ENCODE measurements at places on chromosomes 7 and 10.

GRCh38 chr7:108165723-108166122 lies 35.6 kb upstream of the LAMB4 start:
- no peak for DNase-seq

DNA sequence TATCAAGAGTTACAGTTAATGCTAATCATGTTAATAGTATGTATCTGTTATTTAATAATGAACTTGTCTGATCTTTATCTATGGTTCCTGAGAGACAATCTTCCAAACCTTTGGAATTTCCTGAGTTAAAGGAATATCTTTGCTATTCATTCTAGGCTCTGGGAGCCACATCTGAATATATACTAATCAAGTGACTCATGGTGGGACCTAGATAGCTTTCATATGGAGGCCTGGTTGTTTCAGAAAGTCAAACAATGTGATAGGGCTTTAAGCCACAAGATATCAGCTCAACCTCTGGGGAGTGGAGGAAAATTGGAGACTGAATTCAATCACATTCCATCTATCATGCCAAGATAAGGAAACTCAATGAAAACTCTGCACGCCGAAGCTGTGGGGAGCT lies 746.4 kb downstream of the TNS3 start:
- no peak for DNase-seq

DNA sequence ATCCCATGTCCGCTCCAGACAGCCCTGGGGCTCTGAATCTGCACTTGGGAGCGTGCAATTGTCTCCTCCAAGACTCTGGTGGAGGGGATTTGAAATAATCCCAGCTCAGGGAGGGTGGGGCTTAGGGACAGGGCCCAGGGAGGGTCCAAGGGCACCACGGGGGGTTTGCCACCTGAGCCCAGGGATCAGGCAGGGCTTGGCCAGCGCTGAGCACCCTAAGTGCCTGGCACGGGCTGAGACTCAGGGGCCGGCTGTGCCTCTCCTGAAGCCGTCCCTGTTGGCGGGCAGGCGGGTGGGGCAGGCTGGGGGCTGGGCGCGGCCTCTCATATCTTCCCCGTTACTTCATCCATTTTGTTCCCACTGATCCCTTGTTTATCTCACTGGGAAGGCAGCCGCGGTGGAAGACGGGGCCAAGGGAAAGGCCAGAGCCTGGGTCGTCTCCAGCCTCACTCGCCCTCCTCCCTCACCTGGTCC lies 41.8 kb upstream of the ELN start:
- DNase-seq: no peak

DNA sequence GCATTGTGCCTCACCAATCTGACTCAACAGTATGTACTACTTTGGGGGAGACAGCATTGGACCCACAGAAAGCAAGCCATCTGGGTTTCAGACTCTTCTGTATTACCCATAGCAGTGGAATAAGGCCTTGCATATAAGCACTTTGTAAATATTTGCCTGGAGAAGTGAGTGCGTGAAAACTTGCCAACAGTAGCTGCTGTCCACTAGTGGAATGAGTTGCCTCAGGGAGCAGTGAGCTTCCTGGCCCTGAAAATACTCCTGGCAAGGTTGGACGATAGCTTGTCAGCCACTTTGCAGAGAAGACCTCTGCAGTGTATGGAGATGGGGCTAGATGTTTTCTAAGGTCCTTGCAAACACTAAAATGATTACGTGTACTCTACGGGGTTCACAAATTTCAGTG lies 21.6 kb downstream of the GARS1 start:
- DNase-seq: no peak

DNA sequence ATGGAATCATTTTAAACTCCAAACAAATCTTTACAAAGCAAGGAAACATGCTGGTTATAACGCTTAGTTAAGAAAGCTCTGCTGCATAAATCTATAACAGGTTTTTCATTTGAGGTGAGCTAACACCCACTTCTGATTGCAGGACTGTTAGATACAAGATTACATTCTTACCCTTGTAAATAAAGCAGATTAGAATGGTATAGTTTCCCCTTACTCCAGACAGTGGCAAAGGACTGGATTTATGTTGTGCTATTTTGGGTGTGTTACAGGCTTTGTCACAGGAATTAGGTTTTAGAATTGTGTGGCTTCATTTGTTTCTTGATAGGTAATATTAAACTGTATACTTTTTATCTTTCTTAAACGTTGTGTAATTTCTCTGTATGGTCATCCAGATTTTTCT lies 487.6 kb downstream of the ZWINT start:
- no peak for DNase-seq

GRCh38 chr10:11104772-11105675 lies 87.4 kb downstream of the CELF2 start:
- no peak for DNase-seq

DNA sequence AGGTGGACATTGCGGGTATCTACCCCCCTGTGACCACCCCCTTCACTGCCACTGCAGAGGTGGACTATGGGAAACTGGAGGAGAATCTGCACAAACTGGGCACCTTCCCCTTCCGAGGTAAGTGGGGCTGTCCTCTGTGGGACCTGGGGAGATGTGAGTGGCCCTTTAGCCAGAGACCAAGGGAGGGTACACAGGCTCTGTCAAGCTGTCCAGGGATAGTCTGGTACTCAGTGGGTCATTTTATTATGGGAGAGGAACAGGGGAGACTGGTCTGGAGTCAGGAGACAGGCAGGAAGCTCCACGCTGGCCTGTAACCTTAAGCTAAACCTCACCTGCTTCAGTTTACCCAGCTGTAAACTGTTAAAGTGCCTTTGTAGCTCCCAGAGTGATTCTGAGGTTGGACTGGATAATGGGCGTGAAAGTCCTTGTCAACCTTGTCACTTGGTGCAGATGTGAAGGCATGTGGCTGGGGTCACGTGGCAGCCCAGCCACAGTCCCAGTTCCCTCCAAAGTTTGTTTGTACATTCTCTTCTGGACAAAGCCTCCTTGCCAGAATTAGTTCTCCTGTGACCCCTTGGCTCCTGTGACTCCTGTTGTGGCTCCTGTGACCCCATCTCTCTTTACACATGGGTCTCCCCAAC lies 729 bp downstream of the HOGA1 start:
- DNase-seq: no peak

- no peak for DNase-seq
Observed at GRCh38 chr10:79400146-79401004, 45.0 kb downstream of the ZCCHC24 start.

DNA sequence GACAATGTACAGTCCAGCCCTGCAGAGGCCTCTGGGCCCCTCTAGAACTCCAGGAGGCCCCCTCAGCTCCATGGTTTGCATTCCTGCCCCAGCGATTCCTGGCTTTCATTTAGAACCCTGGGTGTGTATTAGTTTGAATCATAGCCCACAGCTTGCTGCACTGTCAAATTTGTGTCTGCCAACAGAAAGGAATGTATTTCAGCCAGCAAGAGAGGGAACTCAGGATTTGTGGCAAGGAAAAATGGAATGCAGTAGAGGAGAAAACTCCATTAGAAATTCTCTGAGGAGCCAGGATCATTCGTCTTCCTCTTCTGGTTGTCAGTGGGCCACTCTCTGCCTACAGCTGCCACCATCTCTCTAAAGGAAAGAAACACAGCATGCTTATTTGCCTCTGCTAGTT lies 27.9 kb upstream of the WDR11 start:
- no peak for DNase-seq

DNA sequence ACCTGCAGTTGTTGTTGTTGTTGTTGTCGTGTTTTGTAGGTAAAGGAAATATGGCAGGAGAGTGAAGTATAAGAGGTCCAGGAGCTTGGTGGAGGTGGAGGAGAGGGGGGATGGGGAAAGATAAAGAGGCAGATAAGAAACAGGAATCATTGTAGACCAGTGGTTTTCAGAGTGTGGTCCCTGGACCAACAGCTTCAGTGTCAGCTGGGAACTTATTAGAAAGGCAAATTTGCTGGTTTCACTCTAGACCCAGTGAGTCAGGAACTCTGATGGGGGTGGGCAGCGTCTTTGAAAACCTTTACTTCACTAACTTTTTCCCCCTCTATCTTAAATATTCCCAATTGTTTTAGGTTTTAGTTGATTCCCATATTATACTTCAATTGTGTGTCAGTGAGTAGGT lies 241.5 kb downstream of the AUTS2 start:
- no peak for DNase-seq

GRCh38 chr7:138015096-138015495 lies 13.2 kb upstream of the CREB3L2 start:
- no peak for DNase-seq

GRCh38 chr10:6530211-6530840 lies 49.8 kb downstream of the PRKCQ start:
- peak; percentile 65 for DNase-seq

DNA sequence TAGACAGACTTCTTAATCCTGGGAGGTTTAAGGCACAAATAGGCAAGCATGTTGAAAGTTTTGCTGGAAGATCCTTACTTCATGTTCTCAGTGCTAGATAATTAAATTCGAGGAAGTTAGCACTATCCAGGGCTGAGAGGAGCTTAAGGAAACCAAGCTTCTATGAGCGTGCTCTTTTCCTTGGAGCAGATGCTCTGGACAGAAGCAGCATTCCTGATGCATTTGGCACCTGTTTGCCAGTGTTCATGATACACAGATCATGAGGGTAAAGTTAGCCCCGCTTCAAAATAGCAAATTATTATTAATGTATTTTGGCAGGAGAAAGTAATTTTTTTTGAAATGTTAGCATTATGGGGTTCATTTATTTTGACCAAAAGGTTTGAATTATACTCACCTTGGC lies 9.4 kb downstream of the HDAC9 start:
- no peak for DNase-seq

DNA sequence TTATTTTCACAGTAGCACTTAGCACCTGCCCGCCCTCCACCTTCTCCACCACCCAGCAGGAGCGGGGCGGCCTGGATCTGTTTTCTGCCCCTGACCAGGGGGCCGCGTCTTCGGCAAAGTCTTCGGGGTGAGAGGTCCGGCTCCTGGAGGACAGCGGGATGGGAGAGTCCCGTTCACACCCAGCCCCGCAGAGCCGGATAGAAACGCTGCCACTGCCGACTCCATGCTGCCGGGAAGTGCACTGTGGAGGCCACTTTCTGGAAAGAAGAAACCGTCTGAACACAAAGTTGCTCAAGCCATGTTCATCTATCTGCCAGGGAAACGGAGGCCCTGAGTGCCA lies 14.5 kb upstream of the ZNF273 start:
- no peak for DNase-seq

DNA sequence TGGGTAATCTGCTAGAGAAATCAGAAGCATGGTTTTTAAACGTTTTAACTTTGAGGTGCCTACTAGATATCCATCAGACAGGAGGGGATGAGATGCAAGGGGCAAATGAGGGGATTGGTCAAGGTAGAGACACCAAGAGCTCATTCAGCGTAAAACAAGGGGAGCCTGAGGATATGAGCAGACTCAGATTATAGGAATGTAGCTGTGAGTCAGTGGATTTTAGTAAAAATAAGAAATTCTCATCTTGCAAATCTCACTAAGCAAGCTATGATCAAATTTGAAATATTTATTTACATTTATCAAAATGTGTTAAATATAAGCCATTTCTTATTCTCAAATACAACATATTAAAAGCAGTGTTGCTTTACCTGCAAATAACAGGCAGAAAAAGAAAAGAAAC lies 21.4 kb upstream of the TFEC start:
- DNase-seq: no peak

- DNase-seq: no peak
Observed at GRCh38 chr10:79586933-79587332, 23.8 kb upstream of the SFTPA1 start.

- DNase-seq: no peak
Observed at GRCh38 chr7:157615101-157615817, 278.5 kb downstream of the DNAJB6 start.

DNA sequence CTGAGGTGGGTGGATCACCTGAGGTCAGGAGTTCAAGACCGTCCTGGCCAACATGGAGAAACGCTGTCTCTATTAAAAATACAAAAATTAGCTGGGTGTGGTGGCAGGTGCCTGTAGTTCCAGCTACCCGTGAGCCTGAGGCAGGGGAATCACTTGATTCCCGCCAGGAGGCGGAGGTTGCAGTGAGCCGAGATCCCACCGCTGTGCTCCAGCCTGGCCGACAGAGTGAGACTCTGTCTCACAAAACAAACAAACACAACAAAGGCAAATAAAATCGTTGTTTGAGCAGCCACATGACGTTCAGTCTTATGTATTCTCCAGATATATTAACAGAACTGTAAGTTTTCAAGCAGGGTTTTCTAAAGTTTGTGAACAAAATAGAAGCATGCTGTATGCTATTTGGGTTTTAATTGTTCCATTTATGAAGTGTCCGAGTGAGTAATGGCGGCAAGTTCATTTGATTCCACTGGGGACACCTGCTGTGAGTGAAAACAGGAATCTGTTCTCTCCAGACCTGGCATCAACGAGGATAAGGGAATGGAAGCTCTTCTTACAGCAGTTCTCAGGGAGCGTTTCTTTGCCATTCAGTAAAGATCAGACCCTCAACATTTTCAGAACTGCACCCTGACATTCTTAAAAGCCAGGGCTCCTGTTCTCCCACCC lies 122.5 kb upstream of the PITRM1 start:
- no peak for DNase-seq

- DNase-seq: peak; percentile 45
Observed at GRCh38 chr10:72272689-72273409, 875 bp upstream of the DDIT4 start.

DNA sequence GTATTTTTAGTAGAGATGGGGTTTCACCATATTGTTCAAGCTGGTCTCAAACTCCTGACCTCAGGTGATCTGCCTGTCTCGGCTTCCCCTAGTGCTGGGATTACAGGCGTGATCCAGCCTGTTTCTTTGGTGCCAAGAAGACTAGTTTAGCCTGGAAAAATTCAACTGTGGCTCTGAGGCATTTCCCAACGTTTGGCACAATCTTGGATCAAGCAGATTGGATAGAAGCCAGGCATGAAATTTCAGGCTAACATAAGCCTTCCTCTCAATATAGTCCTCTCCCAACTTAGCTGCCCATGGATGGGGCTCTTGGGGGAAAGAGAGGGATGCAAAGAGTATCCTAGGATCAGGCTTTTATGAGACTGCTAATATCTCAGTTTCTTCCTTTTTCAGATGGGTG lies 53.8 kb downstream of the APBB1IP start:
- DNase-seq: no peak

DNA sequence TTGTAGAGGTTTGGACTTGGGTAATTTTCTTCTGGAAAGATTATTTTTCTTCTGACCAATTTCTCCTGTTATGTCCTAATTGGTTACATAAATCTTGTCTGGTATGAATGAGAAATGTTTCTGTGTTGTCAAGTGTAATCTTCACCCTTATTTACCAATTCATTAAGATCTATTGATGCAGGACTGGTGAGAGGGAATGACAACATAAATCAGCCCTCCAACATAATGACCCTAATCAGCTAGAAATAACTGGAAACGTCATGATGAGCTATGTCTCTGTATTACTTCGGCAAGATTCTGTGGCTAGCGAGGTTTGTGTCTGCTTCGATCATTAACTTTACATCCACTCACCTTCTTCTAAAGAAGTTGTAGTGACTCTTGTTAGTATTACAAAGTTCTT lies 3.5 kb downstream of the FOXP2 start:
- DNase-seq: no peak

DNA sequence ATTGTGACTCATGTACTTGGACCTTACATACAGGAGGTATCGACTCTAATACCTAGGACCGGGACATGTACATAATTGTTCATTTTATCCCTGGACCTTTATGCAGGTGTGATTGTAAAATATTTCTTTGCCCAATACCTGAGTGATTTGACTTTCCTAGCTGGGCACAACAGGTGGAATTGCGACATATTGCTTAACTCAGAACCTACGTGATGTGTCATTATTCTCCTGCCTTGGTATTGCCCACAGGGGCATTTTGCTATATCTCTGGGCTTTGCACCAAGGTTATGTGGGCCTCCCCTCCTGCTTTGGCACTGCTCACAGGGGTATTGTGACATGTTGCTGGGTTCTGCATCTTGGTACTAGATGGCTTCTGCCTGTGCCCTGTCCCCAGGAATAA lies 23.9 kb upstream of the ZNF107 start:
- no peak for DNase-seq

Data from stimulated activated CD8-positive, alpha-beta memory T cell treated with anti-CD3 and anti-CD28 coated beads, Interleukin-7, amount 100 ng/mL, for 4 hours (primary cell).